ENCODE measurements at places on chromosomes 2 and 18.

DNA sequence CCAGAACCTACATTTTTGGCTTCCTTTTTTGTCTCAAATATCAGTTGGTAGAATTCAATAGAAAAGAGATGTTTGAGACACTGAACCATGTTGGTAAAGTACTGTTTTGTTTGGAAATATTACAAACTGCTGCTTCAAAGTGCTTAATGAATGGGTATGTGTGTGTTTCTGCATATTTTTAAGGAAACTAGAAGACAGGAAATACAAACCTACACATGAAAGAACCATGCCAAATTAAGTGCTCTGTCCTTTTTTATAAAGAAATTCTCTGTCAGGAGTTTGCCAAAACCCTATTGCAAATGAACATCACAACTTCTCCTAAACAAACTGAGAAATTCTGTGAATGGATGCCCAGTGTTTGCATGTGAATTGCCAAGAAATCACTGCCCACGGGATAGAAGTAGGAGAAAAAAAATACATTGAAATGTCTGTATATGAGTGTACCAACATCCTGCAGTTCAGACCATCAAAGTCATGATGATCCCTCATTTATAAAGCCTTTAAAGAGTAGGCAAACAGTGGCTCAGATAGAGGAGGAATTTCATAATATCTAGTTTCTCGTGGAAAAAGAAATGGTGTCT, 69.6 kb upstream of the RND3 start:
- no peak for DNase-seq

DNA sequence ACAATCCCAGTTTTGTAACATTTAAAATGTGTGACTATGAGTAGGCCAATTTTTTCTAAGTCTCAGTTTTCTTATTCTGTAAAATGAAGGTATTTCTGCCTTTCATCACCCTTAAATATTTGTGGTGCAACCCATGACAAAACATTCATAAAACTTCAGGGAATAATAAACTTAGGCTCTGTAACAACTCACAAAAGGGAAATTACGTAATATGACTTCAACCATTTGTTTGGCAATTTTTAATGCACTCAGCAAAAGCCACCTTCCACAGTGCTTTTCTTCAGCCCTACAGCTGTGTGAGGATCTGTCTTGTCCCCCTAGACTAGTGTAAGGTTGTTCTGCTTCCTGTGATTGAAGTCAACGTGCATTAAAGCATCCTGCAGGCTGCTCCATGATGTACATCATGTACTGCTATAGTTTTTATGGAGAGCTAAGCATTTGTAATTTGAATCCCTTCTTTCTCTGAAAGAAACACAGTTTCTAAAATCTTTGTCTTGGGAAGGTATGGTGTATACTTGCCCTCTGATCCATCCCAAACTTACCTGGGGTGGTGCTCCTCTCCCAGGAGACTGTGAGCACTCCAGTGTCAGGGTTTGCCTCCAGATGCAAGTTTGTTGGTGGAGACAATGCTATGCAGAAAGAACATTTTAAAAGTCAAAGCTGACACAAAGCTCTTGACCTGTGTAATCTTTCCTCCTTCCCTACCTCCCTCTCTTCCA, 39.1 kb downstream of the FN1 start:
- no peak for DNase-seq

DNA sequence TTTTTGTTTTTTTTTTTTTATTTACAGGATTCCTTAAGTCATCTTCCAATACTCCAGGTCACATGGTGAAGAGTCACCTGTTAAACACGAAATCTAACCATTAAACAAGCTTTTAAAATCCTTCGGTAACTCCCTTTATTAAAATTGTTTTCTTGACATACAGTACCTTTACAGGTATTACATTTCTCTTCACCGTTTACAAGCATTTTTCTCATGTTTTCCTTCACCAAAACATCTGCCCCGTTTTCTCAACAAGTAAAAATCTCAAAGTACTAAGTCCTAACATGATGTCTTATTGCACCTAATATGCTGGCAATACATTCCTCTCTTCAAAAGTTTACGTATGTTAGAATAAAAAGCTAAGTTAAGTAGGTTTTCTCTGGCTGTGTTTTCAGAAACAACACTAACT, 1.1 kb downstream of the PUM2 start:
- no peak for DNase-seq

DNA sequence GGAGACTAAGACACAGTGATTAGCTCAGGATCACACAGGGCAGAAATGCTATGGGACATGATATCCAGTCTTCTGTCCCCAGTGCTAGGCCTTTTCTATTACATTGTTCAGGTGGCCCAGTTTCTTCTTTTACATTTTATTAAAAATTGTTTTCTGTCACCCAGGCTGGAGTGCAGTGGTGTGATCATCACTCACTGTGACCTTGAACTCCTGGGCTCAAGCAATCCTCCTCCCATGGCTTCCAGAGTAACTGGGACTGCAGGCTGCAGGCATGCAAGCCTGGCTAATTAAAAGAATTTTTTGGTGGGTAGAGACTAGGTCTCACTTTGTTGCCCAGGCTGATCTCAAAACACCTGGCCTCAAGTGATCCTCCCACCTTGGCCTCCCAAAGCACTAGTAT, 15.4 kb downstream of the PDK1 start:
- DNase-seq: no peak

GRCh38 chr18:11999429-11999828, 18.1 kb downstream of the IMPA2 start:
- no peak for DNase-seq

DNA sequence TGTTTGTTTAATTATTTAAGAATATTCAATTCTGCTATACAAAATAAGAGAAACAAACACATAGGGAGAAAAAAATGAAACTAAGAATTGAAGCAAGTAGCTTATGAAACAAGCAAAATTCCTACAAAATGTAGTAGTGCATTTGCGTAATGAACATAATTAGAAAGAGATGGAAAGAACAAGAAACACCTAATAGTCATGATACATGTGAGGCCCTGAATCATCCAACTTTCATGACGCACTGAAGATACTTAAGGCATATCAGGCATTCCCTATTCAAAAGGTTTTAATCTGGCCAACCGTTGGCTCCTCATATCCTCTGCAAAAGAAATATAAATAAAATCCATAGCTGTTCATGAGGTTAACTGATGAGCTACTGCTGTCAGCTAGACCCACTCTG, 14.5 kb upstream of the NAB1 start:
- DNase-seq: no peak

- DNase-seq: no peak
Observed at GRCh38 chr2:18536100-18536499, 24.4 kb downstream of the RDH14 start.

DNA sequence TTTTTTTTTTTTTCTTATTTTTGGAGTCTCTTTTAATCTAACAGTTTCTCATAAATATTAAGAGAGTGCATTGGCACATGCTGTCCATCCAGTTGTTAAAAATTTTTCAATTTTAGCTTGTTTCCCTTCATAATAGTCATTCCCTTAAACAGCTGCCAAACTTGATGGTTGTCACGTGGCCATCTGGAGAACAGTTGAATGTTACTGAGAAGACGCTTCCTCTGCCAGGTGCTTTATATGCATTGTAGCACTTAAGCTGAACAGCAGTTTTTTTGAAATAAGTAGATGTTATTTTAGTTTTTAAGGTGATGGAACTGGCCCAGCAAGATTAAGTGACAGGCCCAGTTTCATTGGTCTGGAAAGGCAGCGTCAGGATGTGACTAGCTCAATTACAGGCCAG, 3.3 kb downstream of the SMARCAL1 start:
- DNase-seq: no peak

DNA sequence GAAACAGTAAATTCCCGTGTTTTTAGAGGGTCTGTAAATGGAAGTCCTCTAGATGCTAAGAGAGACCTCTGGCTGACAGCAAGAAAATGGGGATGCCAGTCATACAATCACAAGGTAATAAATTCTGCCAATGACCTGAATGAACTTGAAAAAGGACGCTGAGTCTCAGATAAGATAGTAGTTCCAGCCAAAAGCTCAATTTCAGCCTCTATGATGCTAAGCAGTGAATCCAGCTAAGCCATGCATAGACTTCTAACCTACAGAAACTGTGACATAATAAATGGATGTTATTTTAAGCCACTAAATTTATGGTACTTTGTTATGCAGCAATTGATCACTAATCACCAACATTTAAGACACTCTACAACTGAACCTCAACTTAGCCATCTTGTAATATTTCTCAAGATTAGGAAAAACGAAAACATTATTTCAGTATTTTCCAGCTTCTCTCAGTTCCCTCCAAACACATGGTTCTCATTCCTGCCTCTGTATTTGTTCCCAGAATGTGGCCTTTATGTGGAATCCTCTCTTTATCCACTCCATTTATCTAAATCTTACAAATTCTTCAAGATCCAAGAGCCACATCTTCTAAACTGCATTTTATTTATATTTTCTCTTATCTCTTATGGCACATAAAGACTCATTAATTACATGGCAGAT, 331.1 kb downstream of the GULP1 start:
- DNase-seq: no peak

GRCh38 chr2:44833171-44834069, 108.1 kb upstream of the SIX3 start:
- no peak for DNase-seq

- no peak for DNase-seq
Observed at GRCh38 chr2:23583467-23583866, 198.5 kb downstream of the KLHL29 start.

GRCh38 chr2:67221266-67221665, 175.9 kb upstream of the ETAA1 start:
- DNase-seq: no peak

GRCh38 chr2:12442476-12442847, 274.3 kb upstream of the TRIB2 start:
- DNase-seq: no peak

- no peak for DNase-seq
Observed at GRCh38 chr2:220240641-220241040, 613.2 kb downstream of the SLC4A3 start.

GRCh38 chr2:74917702-74918619, 40.5 kb upstream of the POLE4 start:
- no peak for DNase-seq

- no peak for DNase-seq
Observed at GRCh38 chr2:69957965-69958364, 3.5 kb downstream of the ASPRV1 start.

GRCh38 chr18:2430191-2430590, 141.1 kb downstream of the METTL4 start:
- DNase-seq: no peak

DNA sequence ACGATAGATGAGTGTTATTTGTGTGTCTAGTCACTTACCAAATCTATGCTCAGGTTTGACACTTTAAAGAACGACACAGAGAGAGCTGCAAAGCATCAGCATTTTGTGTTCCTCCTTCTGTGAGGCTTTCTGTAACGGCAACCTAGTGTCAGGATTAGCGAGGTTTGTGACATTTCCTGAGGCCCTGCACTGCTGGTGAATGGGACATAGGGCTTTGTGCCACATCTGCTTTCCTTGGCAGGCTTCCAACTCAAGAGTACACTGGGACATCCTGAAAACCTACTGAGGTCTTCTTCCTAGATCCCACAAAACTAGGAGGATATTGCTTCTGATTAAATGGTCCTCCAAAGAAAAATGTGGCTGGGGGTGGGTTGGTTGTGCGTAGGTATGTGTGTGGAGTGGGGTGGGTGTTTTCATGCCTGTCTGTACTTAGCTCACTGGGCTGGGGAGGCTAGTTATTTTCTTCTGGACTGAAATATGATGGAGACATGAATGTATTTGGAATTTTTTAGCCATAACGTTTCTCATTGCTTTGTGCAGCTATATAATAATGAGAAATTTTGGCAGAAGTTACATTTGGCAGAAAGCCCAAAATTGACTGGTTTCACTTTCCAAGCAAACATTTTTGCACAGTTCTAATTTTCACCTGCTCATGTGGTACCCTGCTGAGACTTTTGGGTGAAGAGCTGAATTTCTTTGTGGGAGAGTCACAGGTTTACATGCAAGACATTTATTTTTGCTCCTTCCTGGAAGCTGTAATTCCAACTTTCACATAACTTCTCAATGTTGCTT, 308.4 kb downstream of the XIRP2 start:
- no peak for DNase-seq

GRCh38 chr2:155368934-155369333, 670.4 kb downstream of the KCNJ3 start:
- DNase-seq: peak; percentile 3

GRCh38 chr2:228329282-228329681, 147.8 kb upstream of the SPHKAP start:
- DNase-seq: no peak

- no peak for DNase-seq
Observed at GRCh38 chr2:127093648-127094210, 13.2 kb downstream of the BIN1 start.

DNA sequence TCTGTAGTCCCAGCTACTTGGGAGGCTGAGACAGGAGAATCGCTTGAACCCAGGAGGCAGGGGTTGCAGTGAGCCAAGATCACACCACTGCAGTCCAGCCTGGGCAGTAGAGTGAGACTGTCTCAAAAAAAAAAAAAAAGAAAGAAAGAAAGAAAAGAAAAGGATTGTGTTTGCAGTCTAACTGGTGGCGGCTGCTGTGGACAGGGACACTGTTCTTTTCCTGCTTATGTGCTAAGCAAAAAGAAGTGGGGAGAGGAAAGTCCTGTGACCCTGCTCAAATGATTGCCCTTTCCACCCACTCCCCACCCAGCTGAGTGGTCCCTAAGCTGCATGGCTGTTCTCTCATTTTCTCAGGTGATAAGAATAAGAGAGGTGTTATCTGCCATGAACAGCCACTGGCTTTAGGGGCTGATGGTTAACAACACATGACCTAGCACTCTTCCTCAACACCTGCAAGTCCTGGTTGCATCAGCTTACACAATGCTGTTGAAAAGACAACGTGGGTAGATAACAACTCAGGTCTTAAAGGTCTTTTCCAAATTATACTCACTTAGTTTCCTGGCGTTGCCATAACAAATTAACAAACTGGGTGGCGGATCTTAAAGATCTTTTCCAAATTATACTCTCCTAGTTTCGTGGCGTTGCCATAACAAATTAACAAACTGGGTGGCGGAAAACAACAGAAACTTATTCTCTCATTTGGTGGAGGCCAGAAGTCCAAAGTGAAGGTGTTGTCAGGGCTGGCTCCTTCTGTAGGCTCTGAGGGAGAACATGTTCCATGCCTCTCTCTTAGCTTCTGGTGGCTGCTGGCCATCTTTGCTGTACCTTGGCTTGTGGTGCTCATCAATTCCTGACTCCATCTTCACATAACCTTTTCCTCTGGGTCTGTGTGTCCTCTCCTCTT, 90.3 kb upstream of the RTN4 start:
- no peak for DNase-seq

GRCh38 chr2:176626796-176627195, 357.6 kb downstream of the MTX2 start:
- no peak for DNase-seq

- no peak for DNase-seq
Observed at GRCh38 chr2:173792166-173792565, 173.0 kb downstream of the SP3 start.

All from HCT116 (cell line).